NCI-H1048 (cell line): ENCODE measurements at places on chromosomes 11 and 22.

GRCh38 chr11:73121692-73122091, 20.4 kb downstream of the FCHSD2 start:
- DNase-seq = no peak

- no peak for DNase-seq
Measured at GRCh38 chr22:21951931-21952465, 650 bp downstream of the PPM1F start.

- DNase-seq = no peak
Measured at GRCh38 chr11:34960277-34960676, 43.9 kb downstream of the PDHX start.

DNA sequence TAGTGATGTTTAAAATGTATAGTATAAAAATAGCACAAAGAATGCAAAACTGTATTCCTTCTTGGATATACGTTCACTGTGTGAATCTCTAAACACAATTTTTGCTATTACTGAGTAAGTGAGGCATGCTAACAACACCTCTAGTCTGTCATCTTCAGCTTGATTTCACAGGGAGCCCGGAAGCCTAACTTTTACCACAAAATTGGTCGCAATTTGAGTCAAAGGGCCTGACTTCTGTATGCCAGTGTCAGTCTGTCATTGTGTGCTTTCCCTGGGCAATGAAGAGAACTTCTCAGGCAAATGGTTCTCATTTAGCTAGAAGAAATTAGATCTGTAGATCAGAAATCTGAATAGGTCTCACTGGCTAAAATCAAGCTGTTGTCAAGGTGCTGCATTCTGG, 1059.5 kb downstream of the FAM181B start:
- DNase-seq = no peak
